Dermis blood vessel endothelial cell (primary cell): ENCODE measurements at places on chromosomes 5 and 9.
A peak's percentile ranks its signal among the peaks of the same experiment; 100 is the strongest.

DNA sequence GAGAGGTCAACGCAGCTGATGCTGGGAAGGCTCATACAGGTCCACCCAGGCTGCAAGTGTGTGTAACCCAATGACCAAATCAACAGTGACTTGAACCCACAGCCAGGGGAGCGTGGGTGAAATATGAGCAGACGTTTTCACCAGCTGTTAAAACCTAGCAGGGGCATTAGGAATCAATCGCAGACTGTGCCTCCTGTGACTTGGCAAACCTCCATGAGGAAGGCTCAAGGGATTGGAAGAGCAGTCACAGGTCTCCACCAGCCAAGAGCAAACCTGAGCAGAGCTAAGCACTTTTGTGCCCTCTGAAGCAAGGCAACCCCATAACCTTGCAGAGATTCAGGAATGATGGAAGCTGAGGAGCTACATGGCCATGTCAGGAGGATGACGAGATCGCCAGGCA, 25.5 kb downstream of the INSYN2B start:
- DNase-seq, result no peak

GRCh38 chr5:118249386-118249785, 739.0 kb downstream of the DTWD2 start:
- DNase-seq, result no peak

GRCh38 chr5:74640450-74640953, at the start of gene ENC1:
ENC1 (minus strand) TSS chr5:74640728; CDS start chr5:74636485, 4,243 bp downstream.
- peak; percentile 95 for DNase-seq

DNA sequence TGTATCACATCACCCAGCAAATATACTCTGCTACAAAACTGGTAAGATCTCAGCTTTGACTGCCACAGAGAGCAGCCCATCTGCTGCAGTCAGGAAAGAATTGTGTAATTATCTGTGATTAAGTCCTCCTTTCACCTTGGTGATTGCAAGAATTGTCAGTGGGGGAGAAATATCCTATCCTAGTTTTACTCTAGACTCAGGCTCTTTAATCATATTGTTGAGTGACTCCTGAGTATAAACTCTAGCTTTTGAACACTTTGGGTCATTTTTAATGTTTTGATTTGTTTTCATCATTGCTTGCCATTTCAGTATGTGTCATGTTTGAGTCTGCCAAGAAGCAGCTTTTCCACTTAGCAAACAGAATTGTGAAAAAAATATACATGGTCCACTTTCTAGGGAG, 32.1 kb downstream of the VCAN start:
- no peak for DNase-seq

- peak; percentile 7 for DNase-seq
These were observed 63.7 kb downstream of the MLLT3 start for GRCh38 chr9:20558566-20559016.

- peak; percentile 41 for DNase-seq
These were observed 8.0 kb downstream of the GRK6 start for GRCh38 chr5:177434437-177434836.

DNA sequence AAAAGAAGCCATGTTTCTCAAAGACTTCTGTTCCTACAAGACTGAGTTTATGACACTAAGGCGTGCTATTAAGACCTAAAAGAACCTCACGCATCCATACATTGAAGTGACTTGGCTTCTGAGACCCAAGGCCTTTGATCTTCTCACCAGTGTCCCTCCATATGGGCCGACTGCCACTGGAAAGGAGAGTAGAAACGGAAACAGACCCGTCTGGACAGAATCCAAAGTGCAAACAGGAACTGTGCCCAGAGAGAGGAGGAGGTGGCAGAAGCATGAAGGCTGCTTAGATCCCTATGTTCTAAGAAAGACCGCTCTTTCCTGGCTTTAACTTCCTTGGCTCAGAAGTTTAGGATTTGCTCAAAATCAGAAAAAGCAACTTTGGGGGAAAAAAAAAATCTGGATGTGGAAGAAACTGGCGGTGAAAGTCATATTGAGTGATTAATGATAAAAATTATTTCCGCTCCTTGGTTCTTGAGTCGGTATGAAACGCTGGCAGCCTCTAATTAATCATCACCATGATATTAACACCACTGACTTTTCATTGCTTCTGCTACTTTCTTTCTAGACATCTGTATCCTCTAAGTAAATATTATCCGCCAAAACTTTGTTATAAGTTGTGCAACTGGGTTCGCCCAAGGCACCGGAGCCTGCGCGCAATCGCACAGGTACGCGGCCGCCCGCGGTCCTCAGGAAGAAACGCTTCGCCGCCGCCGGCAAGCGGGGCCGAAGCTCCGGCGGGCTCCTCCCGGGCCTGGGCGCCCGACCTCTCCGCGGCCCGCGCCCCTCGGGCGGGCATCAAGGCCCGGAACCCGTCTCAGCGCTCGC, 726 bp downstream of the DAP start:
- DNase-seq, result peak; percentile 69

- DNase-seq, result no peak
These were observed 219.1 kb upstream of the PCSK5 start for GRCh38 chr9:75671354-75671753.

- DNase-seq, result no peak
These were observed 5.5 kb downstream of the ADRB2 start for GRCh38 chr5:148831590-148832565.

DNA sequence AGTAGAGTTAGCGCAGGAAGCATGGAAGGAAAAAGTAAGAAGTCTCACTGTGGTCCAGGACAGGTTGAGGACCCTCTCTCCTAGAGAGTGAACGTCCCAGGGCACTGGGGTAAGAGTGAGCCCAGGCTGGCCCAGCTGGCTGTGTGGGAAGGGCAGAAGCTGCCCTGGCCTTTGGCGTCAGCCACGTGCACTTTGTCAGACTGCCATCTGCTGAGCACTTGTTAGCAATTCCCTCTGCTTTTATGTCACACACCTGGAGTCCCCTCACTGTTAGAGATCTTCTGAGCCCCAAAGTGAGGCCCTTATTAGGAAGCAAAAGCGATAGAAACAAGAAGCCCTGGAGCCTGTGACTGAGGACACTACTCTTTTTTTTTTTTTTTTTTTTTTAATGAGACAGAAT, 79.1 kb downstream of the UGCG start:
- DNase-seq, result peak; percentile 39

DNA sequence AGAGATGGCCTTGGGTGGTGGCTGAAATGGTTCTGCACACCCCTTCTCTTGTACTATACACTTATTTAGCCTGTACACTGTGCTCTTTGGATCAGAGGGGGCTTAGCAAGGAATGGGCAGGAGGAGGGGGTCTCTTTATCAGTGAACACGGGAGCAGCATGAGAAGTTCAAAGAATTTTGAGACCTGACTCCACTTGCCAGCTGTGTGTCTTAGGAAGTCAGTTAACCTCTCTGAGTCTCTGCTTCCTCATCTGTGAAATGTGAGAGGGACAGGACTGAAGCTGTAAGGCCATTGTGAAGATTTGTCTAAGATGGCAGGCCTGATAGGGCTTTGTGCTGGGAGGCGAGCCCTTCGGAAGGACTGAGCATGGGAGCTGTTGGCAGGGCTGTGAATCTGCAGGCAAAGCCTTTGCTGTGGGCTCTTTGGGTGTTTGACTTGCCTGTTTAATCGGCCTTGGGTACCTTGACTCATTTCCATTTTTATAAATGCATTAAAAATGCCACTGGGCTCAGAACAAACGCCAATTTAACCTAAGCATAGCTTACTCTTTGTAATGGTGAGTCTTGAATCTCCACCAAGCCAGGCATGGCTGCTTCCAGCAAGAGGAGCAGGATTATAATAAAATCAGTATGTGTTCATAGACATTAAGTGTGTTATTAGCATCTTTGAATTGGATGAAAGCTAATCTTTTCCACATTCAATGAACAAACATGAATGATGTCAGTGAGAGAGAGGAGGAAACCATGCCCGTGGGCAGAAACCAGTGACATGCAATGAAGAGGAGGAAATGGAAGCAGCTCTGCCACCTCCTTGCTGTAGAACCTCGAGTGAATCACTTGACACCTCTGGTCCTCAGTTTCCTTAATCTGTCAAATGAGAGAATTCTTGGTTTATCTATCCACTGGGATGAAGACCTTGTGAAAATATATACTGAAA, 89.4 kb downstream of the MACROH2A1 start:
- DNase-seq, result no peak

GRCh38 chr9:129716091-129716490, 36.8 kb downstream of the PTGES start:
- DNase-seq, result no peak

- DNase-seq, result no peak
These were observed 8.3 kb downstream of the TLE4 start for GRCh38 chr9:79580055-79580454.

DNA sequence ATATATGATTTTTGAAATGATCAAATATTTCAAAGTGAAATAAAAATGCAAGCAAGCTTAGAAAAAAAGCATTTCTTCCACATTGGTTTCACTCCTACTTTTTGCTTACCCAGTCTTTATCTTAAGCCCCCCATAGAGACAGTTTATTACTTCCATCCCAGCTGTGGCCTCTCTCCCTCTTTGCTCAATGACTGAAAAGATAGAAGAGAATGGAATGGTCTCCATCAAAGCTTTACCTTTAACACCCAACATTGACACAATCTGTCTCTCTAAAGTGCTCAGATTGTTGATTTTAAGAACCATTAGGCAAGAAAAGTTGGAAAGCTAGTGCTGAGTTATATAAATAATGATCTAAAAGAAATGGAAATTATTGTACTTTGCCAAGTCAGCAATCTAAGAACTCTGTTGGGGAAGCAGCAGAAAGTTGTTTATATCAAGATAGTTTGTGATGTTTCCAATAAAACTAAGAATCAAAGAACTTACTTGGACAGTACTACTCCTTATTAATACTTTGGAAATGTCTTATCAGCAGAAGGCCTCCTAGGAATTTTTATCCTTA, 277.5 kb upstream of the NREP start:
- DNase-seq, result no peak

GRCh38 chr9:88936668-88937067, 54.6 kb upstream of the S1PR3 start:
- no peak for DNase-seq

DNA sequence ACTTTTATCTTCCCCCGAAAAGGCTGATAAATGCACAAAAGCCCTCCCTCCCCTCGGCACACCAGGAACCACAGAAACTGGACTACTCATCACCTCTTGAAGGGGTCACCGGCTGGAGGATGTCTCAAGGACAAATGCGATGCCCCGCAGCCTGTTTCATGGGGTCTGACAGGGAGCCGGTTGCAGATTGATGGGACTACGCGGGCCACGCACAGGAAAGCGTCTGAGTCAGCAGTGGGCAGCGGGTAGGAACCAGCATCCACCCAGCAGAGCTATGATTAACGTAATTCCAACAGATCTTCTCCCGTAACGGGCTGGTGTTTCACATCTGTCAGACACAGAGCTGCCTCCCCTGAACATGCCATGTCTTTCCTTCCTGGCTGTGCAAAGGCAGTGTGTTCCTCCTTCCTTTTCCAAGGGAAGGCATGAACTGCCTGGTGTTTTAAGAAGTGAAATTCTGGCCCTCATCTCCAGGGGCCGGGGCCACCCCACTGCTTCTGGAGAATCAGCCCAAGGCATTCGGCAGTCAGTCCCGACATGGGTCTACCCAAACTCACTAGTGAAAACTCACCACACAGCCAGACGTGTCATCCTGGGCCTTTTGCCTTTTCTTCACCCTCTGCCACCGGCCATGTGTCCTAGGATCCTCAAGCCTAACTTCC, 144.4 kb upstream of the PHYKPL start:
- DNase-seq, result no peak

GRCh38 chr9:138076650-138077009, 199.0 kb downstream of the CACNA1B start:
- no peak for DNase-seq

- DNase-seq, result no peak
These were observed 313.4 kb upstream of the SLC30A5 start for GRCh38 chr5:68780299-68780955.

- peak; percentile 40 for DNase-seq
These were observed 557 bp upstream of the PHF2 start for GRCh38 chr9:93575796-93576257.

DNA sequence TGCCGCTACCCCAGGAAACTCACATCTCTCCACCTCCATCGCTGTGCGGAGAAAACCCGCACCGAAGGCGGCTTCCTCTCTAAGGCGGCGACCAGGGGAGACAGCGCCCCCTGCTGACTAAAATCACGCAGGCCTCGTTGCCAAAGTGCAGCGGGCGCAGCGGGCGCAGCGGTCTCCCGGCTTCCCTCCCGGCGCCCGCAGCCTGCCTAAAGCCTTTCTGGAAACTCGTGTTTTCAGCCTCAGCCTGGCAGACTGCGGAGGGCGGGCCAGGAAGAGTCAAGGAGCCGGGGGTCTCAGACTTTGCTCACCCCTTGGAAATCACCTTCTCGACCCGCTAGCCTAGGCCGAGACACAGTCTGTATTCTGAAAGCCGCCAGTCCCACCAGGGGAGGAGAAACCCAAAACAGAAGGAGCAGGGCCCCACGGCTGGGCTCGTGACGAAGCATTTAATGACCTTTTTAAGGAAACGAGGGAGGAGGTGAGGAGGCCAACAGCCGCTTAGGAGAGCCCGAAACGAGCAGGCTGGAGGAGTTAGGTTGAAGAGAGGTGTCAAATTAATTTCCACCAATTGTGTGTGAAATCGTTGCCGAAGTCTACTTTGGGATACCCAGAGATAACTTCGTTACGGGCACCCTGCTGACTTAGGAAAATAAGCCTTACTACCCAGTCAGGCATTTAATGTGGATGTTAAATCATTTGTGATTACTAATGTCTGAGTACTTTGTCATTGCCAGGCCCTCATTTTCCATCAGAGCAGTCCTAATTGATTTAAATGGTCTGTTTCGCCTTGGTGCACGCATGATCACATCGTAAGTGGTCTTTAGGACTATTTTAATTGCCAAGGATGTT, 7.3 kb upstream of the FOXB2 start:
- peak; percentile 75 for DNase-seq

DNA sequence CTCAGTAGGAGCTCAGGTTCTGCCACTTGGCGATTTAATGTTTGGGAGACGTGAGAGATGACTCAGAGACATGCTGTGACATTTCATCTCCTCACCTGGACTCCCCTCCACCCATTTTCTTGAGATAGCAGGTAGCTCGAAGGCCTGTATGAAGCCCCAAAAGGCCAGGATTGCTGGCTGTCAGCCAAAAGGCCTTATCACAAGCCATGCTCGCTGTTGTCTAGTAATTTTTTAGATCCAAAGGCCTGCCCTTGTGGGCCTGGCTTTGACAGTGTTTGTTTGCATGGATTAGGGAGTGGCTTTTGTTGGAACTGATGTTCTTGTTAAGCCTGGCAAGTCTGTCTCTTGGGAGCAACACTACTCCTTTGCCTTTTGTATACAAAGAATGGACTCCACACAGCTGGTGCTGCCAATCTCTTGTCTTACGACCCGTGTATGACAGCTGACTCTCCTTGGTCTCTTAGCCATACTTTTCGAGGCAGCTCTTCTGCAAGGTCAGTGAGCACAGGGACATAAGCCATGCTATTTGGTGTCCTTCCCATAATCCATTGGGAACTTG, 22.7 kb downstream of the CAVIN4 start:
- DNase-seq, result no peak

DNA sequence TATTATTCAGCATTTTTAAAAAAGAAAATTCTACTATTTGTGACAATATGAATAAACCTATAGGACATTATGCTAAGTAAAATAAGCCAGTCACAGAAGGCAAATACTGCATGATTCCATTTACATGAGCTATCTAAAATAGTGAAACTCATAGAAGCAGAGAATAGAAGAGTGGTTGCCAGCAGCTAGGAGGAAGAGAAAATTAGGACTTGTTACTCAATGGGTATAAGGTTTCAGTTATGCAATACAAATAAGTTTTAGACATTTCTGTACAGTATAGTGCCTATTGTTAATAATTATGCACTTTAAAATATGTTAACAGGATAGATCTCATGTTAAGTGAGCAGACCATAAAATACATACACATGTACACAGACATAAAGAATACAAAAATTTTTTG, 73.8 kb upstream of the SPINK5 start:
- no peak for DNase-seq

GRCh38 chr9:89466451-89467277, 31.2 kb downstream of the SEMA4D start:
- DNase-seq, result no peak

GRCh38 chr5:166497496-166498104, 1793.8 kb upstream of the WWC1 start:
- no peak for DNase-seq
